Stimulated activated CD8-positive, alpha-beta memory T cell treated with anti-CD3 and anti-CD28 coated beads, Interleukin-7, amount 100 ng/mL, for 4 hours (primary cell): ENCODE measurements at places on chromosomes 11 and 22.
A peak's percentile ranks its signal among the peaks of the same experiment; 100 is the strongest.

- DNase-seq, result no peak
These were observed 4.6 kb downstream of the PICALM start for GRCh38 chr11:86064220-86064803.

GRCh38 chr11:84480131-84480530 lies 1147.0 kb downstream of the DLG2 start:
- no peak for DNase-seq

DNA sequence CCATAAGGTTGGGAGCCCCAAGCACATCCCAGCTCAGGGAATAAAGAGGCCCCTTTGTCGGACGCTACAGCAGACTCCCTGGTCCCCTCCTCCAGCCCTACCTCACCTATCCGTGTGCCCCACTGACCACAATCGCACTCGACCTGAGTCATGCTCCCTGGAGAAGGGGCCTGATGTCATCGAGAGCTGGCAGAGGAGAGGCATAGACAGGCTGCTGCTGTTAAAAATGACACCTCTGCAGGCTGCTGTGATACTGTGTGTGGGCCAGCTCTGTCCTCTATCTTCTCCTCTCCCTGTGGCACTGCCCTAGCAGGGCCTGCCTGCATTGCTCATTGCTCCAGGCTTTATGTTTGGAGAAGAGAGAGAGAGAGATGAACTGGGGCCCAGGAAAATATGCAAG lies 123.4 kb upstream of the SYT13 start:
- no peak for DNase-seq

DNA sequence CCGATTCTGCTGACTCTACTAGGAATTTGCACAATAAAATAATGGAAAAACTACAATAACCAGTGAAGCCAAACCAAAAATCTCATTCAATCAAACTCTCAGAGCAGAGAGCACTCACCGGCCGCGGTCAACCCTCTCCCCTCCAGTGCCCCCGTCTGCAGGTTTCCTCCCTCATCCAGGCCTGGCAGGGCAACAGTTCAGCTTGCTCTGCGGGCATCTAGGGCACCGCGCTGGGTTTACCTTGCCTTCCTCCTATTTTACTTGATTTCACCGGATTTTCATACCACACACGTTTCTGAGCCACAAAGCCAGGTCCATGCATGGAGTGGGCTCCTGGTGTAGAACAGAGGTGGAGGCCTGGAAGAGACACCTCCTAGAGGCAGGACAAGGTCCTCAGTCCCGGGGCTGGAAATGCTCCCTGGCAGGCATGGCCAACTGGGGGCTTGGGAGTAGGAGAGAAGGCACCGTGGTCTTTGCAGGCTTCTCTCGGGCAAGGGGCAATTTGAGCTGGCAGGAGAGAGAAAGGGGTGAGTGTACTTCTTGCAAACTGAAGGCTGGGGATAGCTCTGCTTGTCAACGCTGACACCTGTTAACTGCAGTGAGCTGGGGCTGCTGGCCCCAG lies 938.4 kb downstream of the BRD1 start:
- no peak for DNase-seq

GRCh38 chr22:50361688-50362087 lies 18.6 kb downstream of the PPP6R2 start:
- no peak for DNase-seq

- DNase-seq, result no peak
These were observed 58.5 kb downstream of the STIM1 start for GRCh38 chr11:3913921-3914320.

- no peak for DNase-seq
These were observed 1076.7 kb downstream of the BRD1 start for GRCh38 chr22:48750826-48751440.

- no peak for DNase-seq
These were observed 1128.8 kb upstream of the CCDC90B start for GRCh38 chr11:84414920-84415319.

- DNase-seq, result no peak
These were observed 20.1 kb downstream of the CSRP3 start for GRCh38 chr11:19181531-19182261.

DNA sequence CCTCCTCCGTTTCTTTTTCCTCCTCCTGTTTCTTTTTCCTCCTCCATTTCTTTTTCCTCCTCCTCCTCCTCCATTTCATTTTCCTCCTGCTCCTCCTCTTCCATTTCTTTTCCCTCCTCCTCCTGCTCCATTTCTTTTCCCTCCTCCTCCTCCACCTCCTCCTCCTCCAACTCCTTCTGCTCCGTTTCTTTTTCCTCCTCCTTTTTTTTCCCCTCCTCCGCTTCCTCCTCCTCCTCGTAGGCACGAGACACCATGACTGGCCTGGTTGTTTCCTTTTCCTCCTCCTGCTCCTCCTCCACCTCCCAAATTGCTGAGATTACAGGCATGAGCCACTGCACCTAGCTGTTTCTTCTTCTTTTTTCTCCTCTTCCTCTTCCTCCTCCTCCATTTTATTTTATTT lies 25.6 kb upstream of the DRICH1 start:
- no peak for DNase-seq

- no peak for DNase-seq
These were observed 4.7 kb downstream of the CCDC34 start for GRCh38 chr11:27358296-27358695.

- DNase-seq, result no peak
These were observed 155.9 kb downstream of the CCDC34 start for GRCh38 chr11:27207025-27207650.

DNA sequence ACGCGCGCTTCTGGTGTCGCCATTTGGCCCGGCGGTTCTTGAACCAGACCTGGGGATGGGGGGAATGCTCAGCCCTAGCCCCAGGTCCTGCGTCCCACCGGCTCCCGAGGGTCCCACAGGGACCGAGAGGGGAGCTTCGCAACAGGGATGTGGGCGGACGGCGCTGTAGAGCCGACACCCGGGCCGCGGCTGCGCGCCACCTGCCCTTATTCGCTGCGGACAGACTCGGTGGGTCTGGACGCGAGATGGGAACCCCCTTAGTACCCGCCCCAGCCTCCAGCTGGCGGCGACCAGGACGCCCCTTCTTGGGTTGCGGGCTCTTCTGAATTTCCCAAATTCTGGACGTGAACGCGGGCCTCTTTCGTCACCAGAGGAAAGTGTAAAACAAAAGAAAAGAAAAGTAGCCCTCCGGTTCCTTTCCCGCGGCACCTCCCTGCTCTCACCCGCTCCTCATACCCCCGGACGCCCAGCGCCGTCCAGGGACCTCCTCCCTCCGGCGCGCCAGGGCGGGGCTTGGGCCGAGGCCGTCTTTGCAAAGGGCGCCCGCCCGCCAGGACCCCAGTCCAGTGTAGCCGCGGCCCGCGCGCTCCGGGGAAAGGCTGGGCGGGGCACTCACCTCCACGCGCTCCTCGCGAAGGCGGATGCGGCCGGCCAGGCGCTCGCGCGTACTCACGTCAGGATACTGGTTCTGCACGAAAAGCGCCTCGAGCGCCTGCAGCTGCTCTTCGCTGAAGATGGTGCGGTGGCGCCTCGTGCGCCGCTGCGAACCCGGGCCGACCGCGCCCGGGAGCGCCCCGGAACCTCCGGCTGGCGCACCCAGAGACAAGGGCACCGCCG lies 827 bp downstream of the GSC2 start:
- no peak for DNase-seq

DNA sequence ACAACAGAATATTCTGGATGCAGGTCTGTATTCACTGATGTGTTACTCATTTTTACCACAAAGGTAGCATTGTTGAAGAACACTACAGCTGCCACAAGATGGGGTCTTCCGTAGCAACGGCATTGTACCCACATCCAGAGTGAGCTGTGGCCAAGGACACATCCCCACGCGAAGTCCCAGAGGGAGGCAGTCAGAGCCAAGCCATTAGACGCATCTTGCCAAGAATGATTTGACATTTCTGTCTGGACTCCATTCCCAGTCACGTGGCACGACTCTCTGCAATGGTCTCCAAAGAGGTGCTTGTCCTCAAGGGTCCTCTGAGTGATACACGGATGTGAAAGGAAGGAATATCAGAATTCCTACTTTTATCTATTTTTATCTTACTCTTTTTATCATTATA lies 15.5 kb downstream of the OPCML start:
- no peak for DNase-seq

DNA sequence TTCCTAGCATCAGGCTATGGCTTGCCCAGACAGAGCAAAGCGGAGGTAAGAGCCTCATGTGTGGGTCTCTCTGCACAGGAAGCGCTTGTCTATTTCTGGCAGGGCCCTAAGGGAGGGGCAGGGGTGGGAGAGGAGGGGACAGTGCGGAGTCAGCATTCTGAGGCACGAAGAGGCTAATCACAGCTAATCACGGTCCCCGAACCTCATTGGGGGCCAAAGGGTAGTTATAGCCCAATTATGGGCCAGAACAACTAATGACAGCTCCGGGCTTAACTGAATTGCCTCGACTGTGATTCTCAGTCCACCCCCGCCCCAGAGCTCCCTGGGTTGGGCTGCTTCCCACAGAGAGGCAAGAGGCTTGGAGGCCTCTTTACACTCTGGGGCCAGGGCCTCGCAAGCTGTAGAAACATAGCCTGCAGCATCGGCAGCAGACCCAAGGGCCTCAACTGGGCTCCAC lies 72.7 kb upstream of the PRDM11 start:
- no peak for DNase-seq

DNA sequence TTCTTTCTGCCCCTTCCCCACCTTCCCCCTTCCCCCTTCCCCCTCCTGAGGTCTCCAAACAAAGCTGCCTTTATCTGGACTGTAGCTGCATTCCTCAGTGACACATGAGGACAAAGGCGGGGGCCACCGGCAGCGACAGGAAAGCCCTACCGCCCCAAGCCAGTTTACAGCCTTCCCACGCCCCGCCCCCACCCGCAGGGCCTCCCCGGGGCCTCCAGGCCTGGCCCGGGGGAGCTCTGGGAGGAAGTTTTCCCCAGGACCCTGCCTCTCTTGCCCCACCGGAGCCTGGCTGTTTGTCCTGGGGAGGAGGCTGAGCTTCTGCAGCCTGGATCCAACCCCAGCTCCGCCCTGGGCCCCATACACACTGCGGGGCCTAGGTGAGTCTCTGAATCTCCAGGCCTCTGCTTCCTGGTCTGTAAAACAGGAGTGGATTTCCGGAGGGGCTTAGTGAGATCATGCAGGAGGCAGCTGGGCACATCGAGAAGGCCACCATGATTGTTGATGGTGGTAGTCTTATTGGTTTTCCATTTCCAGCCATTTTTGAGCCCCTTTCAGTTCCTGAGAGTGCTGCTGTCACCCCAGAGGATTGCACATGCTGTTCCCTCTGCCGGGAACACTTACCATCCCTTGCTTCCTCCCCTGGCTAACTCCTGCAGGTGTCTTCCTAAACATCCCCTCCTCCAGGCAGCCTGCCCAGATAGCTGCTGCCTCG lies 130.7 kb downstream of the MN1 start:
- no peak for DNase-seq

GRCh38 chr11:64135711-64136110 lies 30.2 kb downstream of the MACROD1 start:
- DNase-seq, result no peak

GRCh38 chr11:44568658-44569473 lies 3.4 kb downstream of the CD82 start:
- DNase-seq, result peak; percentile 86

- no peak for DNase-seq
These were observed 812.8 kb downstream of the TBC1D22A start for GRCh38 chr22:47575291-47575690.

- DNase-seq, result no peak
These were observed 566.2 kb downstream of the MIAT start for GRCh38 chr22:27223317-27224177.

- DNase-seq, result no peak
These were observed 566.2 kb downstream of the TBC1D22A start for GRCh38 chr22:47328550-47329243.

DNA sequence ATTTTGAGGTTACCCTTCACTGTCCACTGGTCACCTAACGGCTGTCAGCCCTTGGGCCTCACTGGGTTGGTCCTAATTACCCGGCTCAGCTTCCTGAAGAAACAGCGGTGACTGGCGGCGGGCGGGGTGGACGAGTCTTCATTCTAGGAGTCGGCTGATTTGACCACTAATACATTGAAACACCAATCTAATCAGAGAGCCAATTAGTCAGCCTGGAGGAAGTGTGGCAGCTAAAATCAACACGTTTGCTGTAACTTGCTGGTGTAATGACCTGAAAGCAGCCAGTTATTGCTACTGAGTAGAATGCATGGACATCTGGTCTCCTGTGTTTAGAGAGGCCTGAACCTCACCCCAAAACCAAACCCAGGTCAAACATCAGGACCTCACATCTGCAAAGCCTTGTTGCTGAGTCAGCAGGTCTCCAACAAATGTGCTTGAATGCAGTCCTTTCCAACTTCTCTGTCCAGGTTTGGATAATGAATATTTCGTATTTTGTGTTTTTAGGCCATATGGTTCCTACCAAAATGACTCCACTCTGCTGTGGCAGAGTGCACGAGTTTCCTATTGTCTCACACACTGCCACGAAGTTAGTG lies 496.4 kb downstream of the BRD1 start:
- no peak for DNase-seq

- no peak for DNase-seq
These were observed 33.3 kb downstream of the PRDM11 start for GRCh38 chr11:45179686-45180178.

GRCh38 chr11:19951558-19952115 lies 208.6 kb downstream of the DBX1 start:
- DNase-seq, result no peak

GRCh38 chr11:111967649-111968048 lies 30.5 kb downstream of the DIXDC1 start:
- no peak for DNase-seq

GRCh38 chr11:202490-202889 lies 4.7 kb downstream of the BET1L start:
- DNase-seq, result no peak

DNA sequence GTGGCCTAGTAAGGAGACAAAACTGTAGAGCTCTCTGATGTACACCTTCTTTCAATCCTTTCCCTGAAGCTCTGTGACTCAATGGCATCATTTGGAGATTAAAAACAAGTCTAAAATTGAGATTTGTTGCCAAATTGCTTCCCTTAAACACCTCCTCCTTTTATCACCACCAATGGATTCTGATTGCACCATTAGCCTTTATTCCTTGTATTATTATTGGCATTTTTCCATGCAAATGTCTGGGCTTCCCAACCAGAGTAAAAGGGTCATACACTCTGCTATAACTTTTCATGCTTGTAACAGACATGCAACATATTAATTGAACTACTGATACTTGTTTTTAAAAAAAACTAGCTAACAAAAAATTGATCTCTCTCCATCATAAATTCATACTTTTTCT lies 124.2 kb downstream of the CCDC34 start:
- DNase-seq, result no peak

GRCh38 chr11:17502630-17503029 lies 26.0 kb upstream of the ABCC8 start:
- DNase-seq, result no peak

GRCh38 chr11:31477528-31478222 lies 31.7 kb downstream of the IMMP1L start:
- DNase-seq, result no peak

DNA sequence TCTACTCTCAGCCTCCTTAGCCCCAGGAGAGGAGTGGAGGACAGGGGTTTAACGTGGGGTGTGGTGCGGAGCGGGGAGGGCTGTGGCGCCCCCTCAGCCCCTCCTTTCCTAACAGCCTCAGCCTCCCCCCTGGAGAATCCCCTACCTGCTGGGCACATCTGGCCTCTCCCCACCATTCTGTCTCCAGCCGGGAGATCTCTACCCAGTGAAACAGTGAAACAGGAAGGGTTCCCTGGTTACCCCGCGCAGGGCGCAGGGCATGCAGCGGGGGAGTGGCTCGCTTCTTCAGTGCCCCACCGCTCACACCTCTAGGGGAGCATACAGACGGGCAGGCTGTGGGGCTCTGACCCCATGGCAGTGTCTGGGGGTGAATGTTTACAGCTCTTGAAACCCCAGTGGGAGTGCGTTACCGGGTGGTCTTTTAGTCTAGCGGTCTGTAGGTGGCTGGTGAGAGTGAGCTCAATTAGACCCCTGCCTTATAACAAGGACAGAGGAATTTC lies 54.7 kb upstream of the CCDC188 start:
- DNase-seq, result no peak

- no peak for DNase-seq
These were observed 187.6 kb upstream of the ANO3 start for GRCh38 chr11:26144291-26144690.
